T-helper 1 cell (primary cell): ENCODE measurements at places on chromosomes 5 and 9.

- DNase-seq = peak; percentile 1
Measured at GRCh38 chr5:76849419-76850291, at the start of gene S100Z. TSS of gene S100Z (plus strand) at chr5:76850014. CDS start at chr5:76875360, 25,346 bp downstream.

DNA sequence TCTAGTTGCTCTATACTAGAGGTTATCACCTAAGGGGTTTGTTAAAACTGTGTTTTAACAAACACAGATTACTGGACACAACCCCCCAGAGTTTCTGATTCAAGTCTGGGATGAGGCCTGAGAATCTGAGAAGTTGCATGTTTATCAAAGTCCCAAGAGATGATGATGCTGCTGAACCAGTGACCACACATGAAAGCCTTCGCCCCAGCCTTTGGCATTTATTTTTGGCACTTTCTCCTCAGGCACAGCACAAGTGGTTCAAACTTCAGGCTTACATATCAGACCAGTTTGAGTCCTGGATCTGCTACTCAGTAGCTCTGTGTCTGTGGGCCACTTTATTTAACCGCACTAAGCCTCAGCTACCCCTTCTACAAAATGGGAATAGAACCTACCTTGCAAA, 407.2 kb upstream of the PIK3R1 start:
- no peak for DNase-seq

GRCh38 chr5:130912088-130912487, 253.0 kb downstream of the HINT1 start:
- no peak for DNase-seq

- no peak for DNase-seq
Measured at GRCh38 chr5:143106174-143106573, 297.3 kb downstream of the NR3C1 start.

GRCh38 chr9:6015278-6016157, at the start of gene RANBP6:
TSS of gene RANBP6 (minus strand) at chr9:6015624. CDS start at chr9:6015607, 17 bp downstream.
- DNase-seq = peak; percentile 91

DNA sequence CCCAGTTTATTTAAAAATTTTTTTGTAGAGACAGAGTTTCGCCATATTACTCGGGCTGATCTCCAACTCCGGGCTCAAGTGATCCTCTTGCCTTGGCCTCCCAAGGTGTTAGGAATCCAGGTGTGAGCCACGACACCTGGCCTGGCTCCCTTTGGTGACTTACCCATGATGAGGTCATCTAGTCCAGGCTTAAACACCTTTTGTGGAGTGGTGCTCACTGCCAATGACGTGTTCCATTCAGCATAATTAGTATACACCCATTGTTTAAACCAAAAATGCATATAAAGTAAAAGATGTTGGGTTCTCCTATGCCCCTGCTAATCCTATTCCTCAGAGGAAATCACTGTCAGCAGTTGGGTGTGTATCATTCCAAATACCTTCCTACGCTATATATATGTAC, 91.0 kb downstream of the HSPA4 start:
- no peak for DNase-seq

- no peak for DNase-seq
Measured at GRCh38 chr9:115237385-115237998, 119.5 kb upstream of the TNC start.

DNA sequence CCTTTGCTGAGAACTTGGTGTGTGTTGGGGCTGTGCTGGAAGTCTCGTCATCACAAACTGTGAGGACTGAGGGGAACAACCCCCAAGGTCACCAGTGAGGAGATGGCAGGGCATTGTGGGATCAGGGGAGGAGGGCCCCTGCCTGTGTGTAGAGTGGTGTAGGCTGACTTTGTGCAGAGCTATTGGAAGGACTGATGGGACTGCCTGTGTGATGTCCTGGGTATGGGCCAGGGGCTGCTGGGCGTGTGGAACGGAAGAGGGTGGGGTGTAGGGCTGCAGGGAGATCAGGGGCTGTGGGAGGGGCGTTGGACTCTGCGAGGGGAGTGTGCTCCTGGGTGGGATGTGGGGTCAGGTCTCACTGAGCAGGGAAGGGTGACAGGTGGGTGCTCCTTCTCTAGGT, 3.6 kb downstream of the WNK2 start:
- no peak for DNase-seq

- peak; percentile 93 for DNase-seq
Measured at GRCh38 chr9:114894609-114895433, 35.6 kb downstream of the TNFSF8 start.

- DNase-seq = no peak
Measured at GRCh38 chr5:68087866-68088265, 127.7 kb upstream of the PIK3R1 start.

DNA sequence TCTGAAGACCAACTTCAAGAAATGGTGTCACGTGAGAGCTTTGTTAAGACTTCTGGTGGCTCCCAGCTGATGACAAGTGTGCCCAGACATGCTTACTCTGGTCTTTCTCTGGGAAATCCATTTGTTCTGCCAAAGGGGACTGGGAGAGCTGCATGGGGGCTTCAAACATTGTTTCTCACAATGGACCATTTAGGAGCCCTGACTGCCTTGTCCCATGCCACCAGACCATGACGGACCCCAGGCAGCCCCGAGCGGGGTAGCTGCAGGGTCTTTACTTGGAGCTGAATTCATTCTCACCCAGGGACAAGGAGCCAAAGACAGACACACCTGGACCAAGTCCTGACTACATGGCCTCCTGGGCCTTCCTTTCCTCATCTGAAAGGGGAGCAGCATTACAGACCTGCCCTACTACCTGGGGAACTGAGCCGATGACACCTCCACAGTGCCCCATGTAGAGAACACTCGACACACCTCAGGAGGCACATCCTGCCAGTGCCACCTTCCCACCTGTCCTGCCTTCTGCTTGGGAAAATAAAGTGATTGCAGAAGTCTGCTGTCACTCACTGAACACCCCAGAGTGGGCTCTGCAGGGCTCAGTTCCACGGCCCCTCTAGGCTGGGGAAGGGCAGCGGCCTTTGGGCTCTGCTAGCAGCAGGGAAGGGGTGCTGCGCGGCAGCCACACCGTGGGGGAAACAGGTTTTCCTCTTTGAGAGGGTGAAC, 169.0 kb downstream of the DAB2IP start:
- DNase-seq = no peak

GRCh38 chr5:155783791-155784190, 543.2 kb upstream of the SGCD start:
- no peak for DNase-seq

GRCh38 chr9:98096091-98096490, 22.9 kb downstream of the TRIM14 start:
- DNase-seq = no peak

DNA sequence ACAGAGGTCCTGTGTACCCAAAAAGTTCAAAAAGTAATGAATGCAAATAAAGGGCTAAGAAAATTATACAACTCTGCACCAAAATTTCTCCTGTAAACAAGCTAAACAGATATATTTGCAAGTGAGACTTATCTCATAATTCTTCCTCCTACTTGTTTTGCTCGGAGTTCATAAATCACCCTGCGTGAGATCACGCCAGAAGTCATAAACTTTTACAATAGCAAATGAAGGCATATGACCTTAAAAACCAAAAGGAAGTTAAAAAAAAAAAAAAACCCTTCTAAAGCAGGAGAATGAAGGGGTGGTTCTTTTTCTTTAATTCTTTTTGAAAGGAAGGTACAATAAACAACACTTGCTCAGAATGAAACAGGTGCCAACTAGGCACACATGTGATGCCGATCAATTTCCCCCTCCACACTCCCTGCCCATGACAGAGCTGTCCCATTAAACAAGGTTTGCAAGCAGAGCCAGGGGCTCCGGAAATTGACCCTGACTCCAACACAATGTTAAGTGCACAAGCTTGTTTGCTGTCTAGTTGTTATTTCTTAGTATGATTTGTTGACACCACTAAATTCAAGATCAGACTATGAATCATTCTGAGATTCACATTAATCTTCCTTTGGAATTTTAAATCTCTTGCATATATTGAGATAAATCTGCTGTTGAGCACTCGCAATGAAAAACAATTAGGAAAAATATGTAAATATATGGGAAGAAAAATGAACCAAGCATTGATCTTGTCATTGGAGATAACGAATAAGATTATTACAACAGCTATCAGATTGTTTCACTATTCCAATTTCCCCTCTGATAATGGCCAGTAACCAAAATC, 46.3 kb downstream of the DROSHA start:
- no peak for DNase-seq

- no peak for DNase-seq
Measured at GRCh38 chr5:10556289-10556807, 7.5 kb upstream of the ANKRD33B start.

- DNase-seq = no peak
Measured at GRCh38 chr5:34548086-34548403, 108.1 kb upstream of the RAI14 start.
